ENCODE measurements at places on chromosomes 3 and 15.

DNA sequence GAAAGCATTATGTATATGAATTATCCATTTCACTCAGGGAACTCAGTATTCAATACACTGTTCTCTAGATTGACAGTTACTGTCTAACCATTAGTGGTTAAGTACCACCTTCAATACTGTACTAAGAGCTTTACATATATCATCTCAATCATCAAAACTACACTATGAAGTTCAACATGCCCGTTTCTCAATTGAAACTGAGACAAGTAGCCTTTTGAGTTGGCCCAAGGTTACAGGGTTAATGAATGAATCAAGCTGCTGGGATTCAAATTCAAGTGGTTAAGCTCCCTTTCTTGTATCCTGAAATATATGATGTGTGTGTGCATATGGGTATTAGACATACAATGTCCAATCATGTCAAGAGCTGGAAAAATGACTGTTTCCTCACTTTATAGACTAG, 5.8 kb downstream of the TASOR start:
- DNase-seq: no peak

DNA sequence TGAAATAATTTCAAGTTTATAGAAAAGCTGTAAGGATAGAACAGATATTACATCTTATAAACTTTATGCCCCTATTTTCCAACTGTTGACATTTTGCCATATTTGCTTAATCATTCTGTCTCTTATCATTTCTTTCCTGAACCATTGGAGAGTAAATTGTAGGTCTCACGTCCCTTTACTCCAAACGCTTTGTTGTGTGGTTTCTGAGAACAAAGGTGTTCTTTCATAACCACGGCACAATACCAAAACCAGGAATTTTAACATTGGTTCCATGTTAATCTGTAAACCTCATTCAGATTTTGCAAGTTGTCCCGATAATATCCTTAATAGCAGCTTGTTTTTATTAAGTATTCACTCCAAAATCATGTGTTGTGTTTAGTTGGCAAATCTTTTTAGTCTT, 134.8 kb downstream of the AKAP13 start:
- DNase-seq: no peak

DNA sequence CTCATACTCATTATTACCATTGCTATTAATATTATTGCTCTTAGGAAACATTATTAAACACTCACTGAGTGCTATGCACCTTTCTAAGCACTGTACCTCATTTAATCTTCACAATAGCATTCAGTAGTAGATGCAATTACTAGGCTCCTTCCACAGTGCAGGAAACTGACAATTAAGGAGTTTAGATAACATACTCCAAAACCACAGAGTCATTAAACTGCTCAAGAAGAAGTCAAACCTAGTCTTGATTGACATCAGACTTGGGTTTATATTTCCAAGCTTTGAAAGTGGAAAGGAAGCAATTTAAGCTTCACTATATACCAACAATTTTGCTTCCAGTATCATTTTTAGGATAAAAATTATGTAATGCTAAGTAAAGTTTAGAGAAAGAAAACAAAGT, 490.1 kb upstream of the ARRDC4 start:
- no peak for DNase-seq

DNA sequence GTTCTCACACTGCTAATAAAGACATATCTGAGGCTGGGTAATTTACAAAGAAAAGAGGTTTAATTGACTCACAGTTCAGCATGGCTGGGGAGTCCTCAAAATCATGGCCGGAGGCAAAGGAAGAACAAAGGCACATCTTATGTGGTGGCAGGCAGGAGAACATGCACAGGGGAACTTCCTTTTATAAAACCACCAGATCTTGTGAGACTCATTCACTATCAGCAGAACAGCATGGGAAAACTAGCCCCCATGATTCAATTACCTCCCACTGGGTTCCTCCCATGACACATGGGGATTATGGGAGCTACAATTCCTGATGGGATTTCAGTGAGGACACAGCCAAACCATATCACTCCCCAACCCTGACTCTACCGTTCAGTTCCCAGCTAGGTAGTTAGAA, 59.7 kb upstream of the MINAR1 start:
- DNase-seq: no peak

- DNase-seq: no peak
These were observed 23.3 kb downstream of the LRRC2 start for GRCh38 chr3:46542801-46543201.

Measured in GM12864 (cell line).